ENCODE measurements at places on chromosomes 5 and 9.

GRCh38 chr5:105430516-105430915 is 1867.9 kb upstream of the NUDT12 start:
- no peak for DNase-seq

DNA sequence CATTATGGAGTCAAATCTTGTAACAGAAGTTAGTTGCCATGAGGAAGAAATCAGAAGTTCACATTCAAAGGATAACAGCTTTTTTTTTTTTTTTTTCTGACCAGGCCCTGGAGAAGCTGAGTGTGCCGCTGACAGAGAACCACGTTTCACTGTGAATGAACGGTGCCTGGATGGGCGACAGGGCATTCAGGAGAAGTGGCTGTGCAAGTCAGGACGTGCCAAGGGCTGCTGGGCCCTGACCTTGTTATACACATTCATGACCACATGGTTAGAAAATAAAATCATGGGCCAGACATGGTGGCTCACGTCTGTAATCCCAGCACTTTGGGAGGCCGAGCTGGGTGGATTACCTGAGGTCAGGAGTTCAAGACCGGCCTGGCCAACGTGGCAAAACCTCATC is 91.6 kb downstream of the ANKH start:
- no peak for DNase-seq

DNA sequence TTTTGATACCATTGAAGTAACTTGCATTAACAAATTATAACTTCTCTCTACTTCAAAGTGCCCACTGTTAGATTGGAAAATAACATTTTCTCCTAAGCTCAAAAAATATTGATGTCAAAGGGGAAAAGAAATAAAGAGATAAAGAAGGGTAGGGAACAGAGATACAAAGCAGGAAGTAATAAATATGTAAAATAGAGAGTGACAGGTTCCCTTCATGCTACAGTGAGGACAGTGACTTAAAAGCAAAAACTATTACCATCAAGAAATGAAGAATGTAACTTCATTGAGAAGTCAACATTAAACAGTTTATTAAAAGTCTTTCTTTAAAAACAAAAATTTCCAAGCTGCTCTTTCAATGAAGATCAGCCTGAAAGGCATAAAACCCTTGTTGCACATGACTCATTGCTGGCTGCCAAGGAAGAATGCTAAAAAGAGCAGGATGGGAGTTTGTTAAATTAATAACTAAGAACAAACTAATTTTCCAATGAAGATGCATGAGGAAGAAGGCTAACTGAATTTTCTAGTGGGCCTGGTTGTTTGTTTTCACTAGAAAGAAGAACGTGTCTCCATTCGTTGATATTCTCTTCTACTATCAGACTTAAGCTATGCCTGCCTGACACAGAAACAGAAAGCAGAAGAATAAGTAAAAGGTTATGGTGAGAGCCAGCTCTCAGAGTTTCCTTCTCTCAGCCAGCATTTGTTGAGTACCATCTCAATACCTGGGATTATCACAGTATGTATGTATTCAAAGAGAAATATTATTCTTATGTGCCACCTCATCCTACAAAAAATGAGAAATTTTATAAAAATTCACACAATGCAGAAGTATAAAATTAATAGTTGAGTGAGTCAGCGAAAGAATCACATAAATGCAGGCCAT is 197.8 kb upstream of the NREP start:
- no peak for DNase-seq

GRCh38 chr5:133713209-133713608 is 100.9 kb upstream of the FSTL4 start:
- DNase-seq, result no peak
